EL (cell line): ENCODE measurements at places on chromosomes 1 and 21.
A peak's percentile ranks its signal among the peaks of the same experiment; 100 is the strongest.

DNA sequence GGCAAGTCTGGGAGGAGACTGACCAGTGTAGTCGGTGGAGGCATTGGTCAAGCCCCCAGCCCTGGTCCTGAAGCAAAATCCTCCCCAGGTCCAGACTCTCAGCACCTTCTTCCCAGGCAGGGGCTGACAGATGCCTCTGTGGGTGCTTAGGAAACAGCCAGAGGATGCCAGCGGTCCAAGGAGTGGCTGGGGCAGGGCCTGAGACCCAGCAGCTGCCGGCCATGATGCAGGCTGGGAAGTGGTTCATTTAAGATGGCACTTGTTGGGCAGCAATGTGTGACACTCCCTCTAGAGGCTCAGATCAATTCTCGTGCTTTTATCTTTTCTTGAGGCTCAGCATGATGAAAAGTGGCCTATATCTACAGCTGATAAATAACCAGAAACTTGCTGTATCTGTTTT is 165.0 kb upstream of the VAMP3 start:
- no peak for DNase-seq

GRCh38 chr1:90768098-90768497 is 51.0 kb upstream of the BARHL2 start:
- no peak for DNase-seq

GRCh38 chr1:169795687-169796086 is 980 bp upstream of the METTL18 start:
- peak; percentile 28 for DNase-seq

GRCh38 chr1:183859119-183859518 is 54.2 kb downstream of the RGL1 start:
- DNase-seq, result no peak

- no peak for DNase-seq
Observed at GRCh38 chr1:56496821-56497772, 82.3 kb downstream of the PLPP3 start.

DNA sequence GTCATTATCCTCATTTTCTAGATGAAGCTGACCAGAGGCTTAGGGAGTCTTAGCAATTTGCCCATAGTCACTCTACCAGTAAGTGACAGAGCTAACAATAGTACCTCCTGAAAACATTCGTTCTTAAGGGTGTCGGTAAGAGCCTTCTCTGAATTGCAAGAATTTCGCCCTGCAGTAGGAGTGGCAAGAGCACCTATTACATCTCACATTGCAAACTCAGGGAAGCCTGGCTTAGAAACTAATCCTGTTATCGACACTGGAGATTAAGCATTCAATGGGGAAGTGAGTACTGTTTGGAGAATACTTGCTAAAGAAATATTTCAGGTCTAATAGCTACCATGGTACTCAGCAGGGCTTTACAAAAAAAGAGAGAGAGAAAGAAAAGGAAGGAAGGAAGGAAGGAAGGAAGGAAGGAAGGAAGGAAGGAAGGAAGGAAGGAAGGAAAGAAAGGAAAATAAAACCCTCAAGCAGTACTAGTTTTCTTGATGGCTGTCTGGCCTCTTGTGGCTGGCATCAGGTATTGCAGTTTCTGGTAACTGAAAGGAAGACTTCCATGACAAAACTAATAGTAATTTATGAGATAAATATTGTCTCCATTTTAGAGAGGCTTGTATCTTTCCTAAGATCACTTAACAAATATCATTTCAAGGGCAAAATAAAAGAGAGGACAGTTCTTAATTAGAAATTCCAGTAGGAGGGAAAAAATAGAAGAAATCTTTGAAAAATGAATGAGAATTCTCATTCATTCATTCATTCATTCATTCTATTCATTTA is 10.4 kb downstream of the C1orf226 start:
- DNase-seq, result peak; percentile 50

GRCh38 chr1:113677250-113678158 is 81.8 kb downstream of the PHTF1 start:
- peak; percentile 52 for DNase-seq

DNA sequence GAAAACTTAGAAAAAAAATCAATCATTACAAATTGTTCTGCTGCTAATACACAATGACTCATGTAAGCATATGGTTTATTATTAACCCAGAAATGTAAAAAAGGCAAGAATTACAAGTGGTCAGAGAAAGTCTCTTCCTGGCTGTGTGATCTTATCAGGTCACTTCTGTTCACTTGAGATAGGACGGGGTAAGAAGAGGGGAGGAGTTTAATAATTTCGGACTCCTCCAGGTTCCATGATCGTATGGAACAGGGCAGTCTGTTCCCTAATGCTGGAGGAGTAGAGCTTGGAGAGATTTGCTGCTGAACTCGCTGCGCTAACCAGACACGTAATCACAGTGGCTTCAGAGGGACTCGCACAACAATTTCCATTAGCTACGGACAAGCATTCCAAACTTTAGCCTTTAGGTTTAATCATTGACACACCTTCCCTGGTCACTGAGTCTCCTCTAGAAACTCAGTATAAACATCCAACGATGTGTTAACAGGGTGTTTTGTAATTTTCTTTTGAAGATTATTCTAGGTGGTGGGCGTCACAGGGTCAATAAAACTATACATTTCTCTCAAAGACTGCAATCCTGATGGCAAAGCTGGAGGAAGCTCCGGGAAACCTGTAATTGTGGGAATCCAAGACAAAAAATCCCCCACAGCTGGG is 1.3 kb downstream of the CRYZ start:
- peak; percentile 35 for DNase-seq

GRCh38 chr1:198018529-198018928 is 101.4 kb downstream of the LHX9 start:
- peak; percentile 98 for DNase-seq

GRCh38 chr1:24934310-24935195 is 4.5 kb upstream of the RUNX3 start:
- DNase-seq, result no peak

- DNase-seq, result no peak
Observed at GRCh38 chr1:22154626-22155025, 11.7 kb upstream of the WNT4 start.

- DNase-seq, result no peak
Observed at GRCh38 chr1:209854196-209854595, 26.4 kb downstream of the UTP25 start.

- no peak for DNase-seq
Observed at GRCh38 chr1:94012708-94013366, 103.6 kb upstream of the GCLM start.

GRCh38 chr1:238710697-238711096 is 675.7 kb upstream of the CHRM3 start:
- DNase-seq, result no peak

DNA sequence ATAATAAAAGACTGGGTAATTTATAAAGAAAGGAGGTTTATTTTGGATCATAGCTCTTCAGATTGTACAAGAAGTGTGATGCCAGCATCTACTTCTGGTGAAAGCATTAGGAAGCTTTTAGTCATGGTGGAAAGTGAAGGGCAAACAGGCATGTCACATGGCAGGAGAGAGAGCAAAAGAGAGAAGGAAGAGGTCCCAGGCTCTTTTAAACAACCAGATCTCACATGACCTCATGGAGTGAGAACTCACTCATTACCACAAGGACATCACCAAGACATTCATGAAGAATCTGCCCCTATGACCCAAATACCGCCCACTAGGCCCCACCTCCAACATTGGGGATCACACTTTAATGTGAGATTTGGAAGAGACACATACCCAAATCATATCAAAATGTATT is 10.0 kb downstream of the RPTN start:
- DNase-seq, result peak; percentile 39

GRCh38 chr1:36258960-36259344 is 34.7 kb downstream of the THRAP3 start:
- no peak for DNase-seq

DNA sequence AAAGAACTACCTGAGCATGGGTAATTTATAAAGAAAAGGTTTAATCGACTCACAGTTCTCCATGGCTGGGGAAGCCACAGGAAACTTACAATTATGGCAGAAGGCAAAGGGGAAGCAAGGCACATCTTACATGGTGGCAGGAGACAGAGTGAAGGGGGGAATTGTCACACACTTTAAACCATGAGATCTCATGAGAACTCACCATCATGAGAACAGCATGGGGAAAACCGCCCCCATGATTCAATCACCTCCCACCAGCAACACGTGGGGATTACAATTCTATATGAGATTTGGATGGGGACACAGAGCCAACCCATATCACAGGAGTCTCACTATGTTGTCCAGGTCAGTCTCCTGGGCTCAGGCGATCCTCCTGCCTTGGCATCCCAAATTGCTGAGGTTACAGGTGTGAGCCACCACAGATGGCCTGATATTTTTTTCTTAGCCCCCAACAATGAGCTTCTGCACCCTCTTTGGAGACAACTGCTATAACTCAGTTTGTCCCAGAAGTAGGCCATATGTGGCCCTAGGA is 22.5 kb upstream of the MORC3 start:
- DNase-seq, result no peak

- peak; percentile 61 for DNase-seq
Observed at GRCh38 chr1:209513226-209513625, 70.3 kb upstream of the CAMK1G start.

- DNase-seq, result peak; percentile 55
Observed at GRCh38 chr1:23483321-23484252, at the start of gene ASAP3. Gene ASAP3, minus strand, starts transcription at chr1:23484179. Its CDS starts 46 bp downstream, at chr1:23484133.

DNA sequence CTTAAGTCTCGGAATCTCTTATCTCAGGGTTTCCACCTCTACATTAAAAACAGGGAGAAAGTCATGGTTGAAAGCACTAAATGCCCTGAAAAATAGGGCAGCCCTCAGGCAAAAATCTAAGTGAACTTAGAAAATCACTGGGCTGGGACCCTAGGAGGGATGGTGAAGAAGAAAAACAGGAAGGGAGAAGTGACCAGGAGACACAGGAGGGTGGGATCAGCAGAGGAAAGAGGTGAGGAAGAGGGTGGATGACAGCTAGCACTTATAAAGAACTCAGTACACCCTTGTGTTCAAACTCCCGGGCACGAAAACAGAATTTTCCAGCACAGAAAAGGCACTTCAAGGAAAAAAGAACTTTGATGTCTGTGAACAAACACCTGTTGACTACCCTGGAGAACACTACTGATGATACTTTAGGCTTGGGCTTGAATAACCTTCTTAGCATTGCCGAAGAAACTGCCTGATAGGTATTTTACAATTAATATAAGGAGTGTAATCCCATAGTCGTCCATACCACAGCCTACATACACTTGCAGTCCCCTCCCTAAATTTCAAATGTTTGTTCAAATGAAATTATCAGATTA is 2.0 kb downstream of the CHML start:
- no peak for DNase-seq
